ENCODE measurements at places on chromosomes 2 and 18.

GRCh38 chr2:181485638-181485946, 28.4 kb downstream of the ITGA4 start:
- no peak for DNase-seq

DNA sequence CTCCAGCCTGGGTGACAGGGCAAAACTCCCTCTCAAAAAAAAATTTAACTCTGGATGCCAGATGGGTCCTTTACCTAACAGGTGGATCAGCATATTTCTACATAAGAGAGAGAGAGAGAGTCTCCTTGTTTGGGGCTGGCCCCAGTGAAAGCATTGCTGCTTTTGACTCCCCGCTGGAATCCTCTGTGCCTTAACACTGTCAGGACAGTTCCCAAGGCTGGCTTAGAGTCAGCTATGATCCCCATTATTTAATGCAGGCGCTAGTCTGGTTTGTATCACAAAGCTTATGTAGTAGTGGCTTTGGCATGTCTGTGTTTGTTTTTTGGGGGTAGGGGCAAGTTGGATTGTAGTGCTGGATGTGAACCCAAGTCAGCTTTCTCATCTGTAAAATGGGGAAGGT, 9.4 kb downstream of the INPP4A start:
- DNase-seq = no peak

GRCh38 chr2:21451403-21451802, 327.6 kb downstream of the TDRD15 start:
- no peak for DNase-seq

GRCh38 chr2:235639885-235640284, 146.0 kb downstream of the AGAP1 start:
- no peak for DNase-seq

GRCh38 chr2:198691236-198691635, 766.5 kb downstream of the SATB2 start:
- no peak for DNase-seq

GRCh38 chr18:63192126-63192884, 127.3 kb downstream of the BCL2 start:
- no peak for DNase-seq

- no peak for DNase-seq
Measured at GRCh38 chr18:10499230-10499629, 26.6 kb upstream of the NAPG start.

GRCh38 chr2:237418300-237418699, 4.3 kb upstream of the COL6A3 start:
- no peak for DNase-seq

GRCh38 chr2:44722026-44722625, 219.4 kb upstream of the SIX3 start:
- DNase-seq = no peak

DNA sequence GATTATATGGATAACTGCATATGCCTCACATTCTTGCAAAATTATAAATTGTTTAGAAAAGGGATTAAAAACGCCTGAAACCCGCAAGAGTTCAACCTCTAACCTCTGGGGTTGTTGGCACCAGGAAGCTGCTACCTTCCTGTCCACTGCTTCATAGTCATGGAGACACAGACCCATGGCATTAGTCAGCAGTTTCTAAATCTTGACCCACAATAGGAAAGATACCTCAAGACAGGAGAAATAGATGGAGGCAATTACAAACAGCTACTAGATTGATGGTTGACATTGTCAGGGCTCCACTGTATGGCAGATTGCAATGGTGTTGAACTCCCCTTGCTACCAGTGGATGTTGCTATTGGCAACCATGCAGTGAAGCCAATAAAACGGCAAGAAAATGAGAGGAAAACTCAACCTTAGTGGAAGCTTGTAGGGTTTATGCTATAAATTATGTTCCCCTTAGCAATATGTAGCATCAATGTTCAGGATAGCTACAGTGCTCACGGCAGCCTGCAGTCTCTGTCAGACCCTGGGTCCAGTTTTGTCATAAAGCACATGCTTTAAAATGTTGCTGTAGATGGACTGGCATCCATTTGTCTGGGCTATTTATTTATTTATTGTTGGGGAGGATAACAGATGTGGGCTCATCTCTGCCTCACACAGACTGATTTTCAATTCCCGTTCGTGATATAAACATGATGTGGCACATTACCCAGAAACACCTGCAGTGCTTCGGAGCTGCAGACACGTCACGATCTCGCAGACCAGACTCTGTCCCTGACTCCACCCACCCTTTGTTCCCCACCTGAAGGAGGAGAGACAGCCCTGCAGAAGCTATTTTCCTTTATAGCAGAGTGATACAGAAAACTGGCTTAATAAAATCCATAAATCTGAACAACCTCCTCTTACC, 233.4 kb downstream of the AGPS start:
- no peak for DNase-seq

DNA sequence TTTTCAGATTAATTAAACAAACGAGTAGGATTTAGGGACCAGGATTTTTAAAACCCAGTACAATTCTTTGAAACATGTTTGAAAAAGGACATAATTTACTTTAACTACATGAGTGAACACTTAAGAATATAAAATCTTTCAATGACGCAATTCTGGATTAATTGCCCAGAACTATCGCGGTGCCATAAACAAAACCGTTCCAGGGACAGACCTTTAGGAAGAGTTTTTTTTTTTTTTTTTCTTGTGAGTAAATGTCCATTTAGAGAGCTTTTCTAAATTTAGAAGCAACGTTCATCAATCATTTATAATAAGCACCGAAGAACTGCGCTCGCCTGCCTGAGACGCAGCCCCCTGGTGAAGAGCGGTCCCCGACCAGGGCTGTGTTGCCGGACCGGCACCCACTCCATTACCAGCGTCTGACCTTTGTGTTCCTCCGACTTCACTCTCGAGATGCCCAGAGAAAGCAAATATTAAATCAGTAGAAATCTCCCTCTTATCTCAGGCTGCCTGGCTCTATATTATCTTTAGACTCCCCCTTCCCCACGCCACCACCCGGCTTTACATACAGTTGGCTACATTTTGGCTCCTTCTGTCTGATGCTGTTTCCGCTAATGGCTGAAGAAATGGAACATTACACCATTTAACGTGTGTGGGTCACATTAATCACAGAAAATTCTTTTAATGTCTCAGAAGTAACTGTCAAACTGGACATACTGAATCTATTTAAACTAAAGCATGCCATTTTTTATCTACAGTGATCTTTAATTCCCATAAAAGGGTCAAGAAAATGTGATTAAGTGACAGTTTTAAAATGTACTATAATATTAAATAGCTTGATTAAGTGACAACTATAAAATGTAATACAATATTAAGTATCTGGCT, 364.0 kb upstream of the MEIS1 start:
- no peak for DNase-seq

DNA sequence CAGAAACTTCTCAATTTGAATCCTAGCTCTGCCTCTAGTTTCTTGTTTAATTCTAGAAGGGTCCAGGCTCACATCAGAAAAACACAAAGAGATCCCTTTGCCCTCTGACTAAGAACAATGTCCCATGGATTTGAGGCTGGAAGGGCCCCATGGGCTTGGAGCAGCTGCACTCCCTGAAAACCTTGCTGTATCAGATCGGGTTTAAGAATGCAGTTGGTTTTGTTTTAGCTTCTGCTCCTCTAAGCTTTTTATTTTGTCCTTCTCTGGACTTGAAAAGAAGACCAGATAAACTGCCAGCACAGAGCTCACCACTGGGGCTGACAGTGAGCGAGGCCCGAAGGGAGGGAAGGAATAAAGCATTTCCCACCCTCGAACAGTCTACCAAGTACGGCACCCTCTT, 69.2 kb upstream of the WIPF1 start:
- DNase-seq = no peak

- no peak for DNase-seq
Measured at GRCh38 chr18:58190842-58191530, 147.0 kb downstream of the NEDD4L start.

GRCh38 chr2:121866789-121867188, 111.3 kb downstream of the TSN start:
- DNase-seq = no peak

- DNase-seq = no peak
Measured at GRCh38 chr2:39851651-39852110, 72.6 kb upstream of the THUMPD2 start.

- peak; percentile 7 for DNase-seq
Measured at GRCh38 chr2:68714866-68715265, 19.7 kb upstream of the ARHGAP25 start.

GRCh38 chr2:16058256-16058655, 117.9 kb downstream of the MYCN start:
- no peak for DNase-seq

GRCh38 chr18:79792096-79792987, 5.4 kb upstream of the KCNG2 start:
- no peak for DNase-seq

DNA sequence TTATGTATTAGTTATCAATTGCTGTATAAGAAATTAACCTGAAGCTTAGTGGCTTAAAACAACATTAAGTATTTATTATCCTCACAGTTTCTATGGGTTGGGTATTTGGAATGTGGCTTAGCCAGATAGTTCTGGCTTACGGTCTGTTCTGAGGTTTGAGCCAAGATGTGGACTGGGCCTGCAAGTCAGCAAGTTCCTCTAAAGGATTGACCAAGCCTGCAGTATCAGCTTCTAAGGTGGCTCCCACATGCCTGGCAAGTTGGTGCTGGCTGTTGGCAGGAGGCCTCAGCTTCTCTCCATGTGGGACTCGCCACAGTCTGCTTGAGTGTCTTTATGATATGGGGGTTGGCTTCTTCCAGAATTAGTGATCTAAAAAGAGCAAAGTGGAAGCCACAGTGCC, 45.0 kb upstream of the TCF4 start:
- DNase-seq = no peak

GRCh38 chr2:230582851-230583283, 129.8 kb upstream of the CAB39 start:
- no peak for DNase-seq

GRCh38 chr2:229489016-229489415, 217.9 kb upstream of the PID1 start:
- no peak for DNase-seq

DNA sequence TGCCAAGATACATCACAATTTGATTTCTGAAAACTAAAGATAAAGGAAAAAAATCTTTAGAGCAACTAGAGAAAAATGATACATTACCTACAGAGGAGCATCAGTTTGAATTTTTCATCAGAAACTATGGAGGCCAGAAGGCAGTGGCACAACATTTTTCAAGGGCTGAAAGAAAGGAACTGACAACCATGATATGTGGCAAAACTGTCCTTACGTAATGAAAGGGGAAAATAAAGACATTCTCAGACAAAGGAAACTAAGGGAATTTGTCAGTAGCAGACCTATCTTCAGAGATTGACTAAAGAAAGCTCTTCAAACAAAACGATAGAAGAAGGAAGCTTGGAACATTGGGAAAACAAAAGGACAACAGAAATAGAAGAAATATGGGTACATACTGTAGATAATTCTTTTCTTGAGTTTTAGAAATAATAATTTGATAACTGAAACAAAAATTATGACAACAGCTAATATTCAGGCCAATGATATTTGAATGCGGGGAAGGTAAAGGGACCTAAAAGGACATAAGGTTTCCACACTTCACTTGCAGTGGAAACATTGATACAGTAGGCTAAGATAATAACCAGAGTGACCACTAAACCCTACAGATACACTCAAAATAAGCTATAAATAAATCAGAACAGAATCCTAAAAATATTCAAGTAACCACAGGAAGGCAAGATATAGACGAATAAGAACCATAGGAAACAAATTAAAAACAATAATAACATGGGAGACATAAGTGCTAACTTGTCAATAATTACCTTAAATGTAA, 70.0 kb upstream of the NPAS2 start:
- no peak for DNase-seq

DNA sequence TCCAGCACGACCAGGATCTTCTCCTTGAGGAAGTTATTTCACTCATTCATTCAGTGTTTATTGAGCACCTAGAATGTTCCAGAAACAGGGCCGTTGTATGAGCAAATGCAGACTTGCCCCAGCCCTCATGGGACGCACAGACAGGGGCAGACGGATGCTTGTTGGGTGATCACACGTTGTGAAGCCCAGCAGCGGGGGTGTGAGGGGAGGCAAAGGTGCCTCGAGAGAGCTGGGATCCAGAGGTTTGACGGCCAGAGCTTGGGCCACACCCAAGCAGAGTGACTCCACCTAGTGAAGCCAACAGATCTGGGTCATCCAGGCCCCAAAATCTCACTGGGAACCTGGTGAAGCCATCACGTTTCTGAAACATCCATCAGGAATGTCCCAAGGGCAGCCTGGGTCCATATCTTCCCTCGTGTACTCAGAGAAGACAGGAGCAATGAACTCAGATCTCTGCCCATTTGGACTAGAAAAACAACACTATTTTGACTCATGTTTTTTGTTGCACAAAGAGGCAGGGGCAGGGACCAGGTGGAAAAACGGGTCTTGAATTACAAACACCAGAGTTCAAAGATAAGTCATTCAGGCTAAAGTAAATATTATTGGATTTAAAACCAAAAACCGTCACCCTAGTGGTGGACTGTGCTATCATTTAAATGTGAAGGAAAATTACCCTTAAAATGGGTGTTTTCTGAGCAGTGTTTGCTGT, 54.9 kb upstream of the RBM44 start:
- DNase-seq = no peak

- DNase-seq = peak; percentile 5
Measured at GRCh38 chr2:15941481-15941850, 1.1 kb downstream of the MYCN start.

GRCh38 chr2:118103951-118104940, 16.0 kb downstream of the INSIG2 start:
- DNase-seq = no peak

DNA sequence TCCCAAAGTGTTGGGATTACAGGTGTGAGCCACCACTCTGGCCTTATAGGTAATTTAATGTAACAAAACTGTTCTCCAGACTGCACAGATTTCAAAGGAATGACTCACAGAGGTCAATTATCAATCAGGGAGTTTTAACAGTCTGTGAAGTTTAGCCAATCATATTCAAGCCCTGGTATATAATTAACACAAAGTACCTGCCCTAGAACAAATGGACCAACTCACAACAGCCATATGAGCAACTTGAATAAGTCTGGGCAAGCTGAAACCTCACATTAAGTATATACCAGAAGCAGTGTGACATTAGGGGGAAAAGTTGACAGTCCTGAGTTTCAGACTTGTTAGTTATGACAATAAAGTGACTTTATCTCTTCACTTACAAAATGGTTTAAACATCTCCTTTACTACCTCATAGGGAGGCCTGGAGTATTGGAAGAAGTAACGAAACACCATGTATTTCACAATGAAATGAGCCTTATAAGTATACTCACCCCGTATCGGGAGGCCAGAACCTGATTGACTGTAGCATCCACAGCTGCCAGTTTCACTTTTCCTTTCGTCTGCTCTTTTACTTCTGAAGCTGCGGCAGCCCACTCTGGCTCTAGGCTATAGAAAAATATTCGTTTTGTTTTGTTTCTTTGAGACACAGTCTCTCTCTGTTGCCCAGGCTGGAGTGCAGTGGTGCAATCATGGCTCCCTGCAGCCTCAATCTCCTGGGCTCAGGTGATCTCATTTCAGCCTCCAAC, 22.2 kb downstream of the PDIA6 start:
- no peak for DNase-seq

GRCh38 chr2:44778221-44778654, 163.3 kb upstream of the SIX3 start:
- no peak for DNase-seq
